ENCODE measurements at places on chromosomes 5 and 9. TPM values are rescaled to one million over a fixed set of nuclear protein-coding genes. Genes with fewer than 3 reads are reported as not detected.

DNA sequence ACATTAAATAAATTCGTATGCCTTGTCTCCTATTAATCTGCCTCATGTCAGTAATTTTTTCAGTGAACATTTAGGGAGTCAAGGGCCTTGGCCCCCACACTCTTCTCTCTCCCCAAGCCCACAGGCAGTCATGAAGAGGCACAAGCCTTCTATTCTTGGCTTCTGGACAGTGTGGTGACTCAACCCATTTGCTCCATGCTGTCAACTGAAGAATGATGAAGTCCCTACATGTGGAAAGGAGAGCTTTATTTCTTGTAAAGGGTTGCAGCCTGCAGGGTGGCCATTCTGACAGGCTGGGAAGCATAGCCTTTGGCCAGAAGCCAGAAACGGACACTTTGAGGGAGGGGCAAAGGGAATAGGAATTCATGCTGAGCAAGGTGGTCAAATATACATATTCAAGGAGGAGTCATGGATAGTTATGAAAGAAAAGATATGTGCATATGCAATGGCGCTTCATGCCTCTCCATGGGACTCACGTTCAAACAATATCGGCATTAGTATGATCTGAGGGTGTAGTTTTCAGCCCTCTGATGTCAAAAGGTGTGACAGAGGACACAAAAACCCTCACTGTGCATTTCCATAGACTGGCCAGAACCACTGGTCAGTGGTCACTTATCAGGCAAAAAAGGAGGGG is 31.3 kb downstream of the ANKRA2 start:
- peak; percentile 76 for DNase-seq

GRCh38 chr5:133998042-133998441 is 6.7 kb downstream of the VDAC1 start:
- DNase-seq = no peak

DNA sequence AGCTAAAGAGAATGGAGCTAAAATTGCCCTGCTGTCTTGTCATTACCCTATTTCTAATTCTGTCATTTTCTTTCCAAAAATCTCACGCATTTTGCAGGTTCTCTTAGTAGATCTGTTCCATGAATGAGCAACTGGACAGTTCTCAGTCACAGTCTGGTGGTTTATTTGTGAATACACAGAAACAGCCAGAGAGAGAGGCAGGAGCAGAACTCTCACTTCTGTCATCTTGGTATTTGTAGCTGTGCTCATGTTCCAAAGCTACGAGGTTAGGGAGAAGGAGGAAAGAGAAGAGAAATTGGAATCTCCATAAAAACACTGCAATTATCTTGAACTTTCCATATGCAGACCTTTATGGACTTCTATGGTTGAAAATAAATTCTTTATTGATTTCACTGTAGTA is 118.0 kb upstream of the OR13F1 start:
- DNase-seq = no peak

DNA sequence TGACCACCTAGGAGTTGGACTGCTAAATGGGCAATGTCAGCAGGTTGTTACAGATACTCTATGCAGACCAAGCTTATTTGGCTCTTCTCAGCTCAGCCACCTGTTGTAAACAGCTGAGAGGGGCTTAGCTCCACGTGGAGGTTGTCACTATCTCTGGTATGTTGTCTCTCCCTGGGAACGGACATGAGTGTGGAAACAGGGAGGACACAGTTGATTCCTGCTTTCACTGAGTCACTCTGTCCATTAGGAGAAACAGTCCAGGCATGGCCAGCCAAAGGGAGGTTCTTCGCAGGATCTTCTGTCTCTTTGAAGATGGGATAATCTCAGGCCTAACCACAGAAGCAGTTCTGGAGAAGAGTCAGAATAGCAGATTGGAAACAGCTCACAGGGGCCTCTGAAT is 121.2 kb downstream of the PALM2AKAP2 start:
- peak; percentile 74 for DNase-seq

- peak; percentile 72 for DNase-seq
Observed at GRCh38 chr9:85742597-85742936, 813 bp upstream of the AGTPBP1 start.

DNA sequence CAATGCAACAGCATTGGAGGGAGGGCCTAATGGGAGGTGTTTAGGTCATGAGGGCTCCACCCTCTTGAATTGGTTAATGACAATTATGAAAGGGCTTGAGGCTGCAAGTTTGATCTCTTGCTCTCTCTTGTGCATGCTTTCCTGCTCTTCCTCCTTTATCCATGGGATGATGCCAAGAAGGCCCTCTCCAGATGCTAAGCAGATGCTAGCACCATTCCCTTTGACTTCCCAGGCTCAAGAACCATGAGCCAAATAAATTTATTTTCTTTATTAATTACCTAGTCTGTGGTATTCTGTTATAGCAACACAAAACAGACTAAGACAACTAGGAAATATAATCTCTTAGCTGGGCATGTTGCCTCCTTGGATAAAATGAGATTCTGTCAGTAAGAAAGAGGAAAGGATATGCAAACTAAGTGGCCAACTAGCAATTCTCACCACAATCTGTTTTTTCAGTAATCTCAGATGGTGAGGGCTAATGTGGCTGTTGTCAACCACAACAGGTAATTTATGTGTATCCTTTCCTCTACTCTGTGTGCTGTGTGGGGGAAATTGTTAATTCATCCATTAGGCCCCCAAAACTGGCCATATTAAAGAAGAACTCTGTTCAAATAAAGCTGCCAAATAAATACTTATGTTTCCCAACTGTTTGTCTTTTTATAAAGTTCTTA is 269.1 kb upstream of the CD180 start:
- DNase-seq = no peak

- peak; percentile 59 for DNase-seq
Observed at GRCh38 chr9:34675048-34675714, 12.7 kb upstream of the CCL27 start.

DNA sequence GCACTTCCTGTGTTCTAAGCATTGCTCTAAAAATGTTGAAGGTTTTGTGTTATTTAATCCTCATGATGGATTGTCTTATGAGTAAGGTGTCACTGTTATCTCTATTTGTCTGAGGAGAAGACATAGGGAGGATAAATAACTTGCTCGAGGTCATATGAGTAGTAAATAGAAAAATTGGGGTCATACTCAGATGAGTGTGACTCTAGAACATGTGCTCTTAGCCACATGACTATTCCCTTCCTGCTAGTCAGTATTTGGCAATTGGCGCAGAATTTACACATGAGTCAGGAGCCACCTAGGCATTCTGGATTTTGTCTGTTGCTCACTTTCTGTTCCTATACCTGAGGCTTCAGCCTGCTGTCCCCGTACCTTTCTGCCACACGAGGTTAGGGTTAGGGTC is 234.6 kb upstream of the CD180 start:
- DNase-seq = no peak

GRCh38 chr5:43245724-43246385 is 53.8 kb downstream of the NIM1K start:
- no peak for DNase-seq

DNA sequence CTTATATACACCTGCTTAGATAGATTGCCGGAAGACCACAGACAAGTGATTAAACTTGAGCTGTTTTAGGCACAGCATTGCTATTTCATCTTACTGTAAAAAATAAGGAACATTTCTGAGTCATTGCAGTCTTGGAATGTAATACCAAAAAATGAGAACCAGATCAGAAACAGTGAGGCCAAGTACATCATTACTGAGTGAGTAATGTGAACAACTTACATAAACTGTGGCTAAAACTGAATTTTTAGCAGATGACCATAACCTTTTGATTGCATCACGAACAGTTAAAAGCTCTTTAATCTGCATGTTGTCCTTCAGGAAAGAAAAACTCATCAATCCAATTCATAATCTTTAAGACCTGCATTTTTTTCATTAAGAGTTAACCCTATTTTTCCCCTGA is 157.1 kb upstream of the FGF10 start:
- DNase-seq = peak; percentile 68

- no peak for DNase-seq
Observed at GRCh38 chr5:16881251-16881650, 54.8 kb downstream of the MYO10 start.

DNA sequence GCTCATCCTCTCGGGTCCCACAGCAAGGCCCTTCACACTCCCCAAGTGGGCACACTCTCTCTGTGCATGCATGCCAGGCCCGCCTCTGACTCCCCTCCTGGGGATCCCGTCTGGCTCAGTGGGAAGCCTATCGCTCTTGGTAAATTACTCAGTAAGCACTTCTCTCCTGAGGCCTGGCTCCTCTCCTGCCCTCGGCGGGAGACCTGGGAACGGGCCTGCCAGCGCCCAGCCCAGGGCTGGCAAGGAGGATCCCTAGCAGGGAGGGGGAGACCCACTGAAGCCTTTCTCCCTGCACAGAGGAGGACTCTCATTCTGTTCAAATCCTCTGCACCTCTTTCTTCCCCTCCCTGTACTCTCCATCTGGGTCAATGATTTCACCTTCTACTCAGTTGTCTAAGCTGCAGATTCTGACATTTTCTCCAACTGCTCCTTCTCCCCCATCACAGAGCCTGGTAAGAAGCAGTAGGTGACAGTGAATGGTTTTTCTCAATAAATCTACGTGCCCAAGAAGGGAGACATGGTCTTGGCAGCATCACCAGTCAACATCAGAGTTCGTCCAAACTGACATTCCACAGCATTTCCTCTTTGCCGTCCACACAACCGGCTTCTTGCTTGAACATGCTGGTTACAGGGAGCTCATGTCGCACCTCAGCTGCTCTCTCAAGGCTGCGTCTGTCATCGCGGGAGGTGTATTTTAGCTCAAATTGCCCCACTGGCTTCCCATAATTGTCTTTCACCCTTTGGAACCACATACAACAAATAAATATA is 81.9 kb downstream of the GPR21 start:
- DNase-seq = no peak

- DNase-seq = peak; percentile 43
Observed at GRCh38 chr9:1050125-1050895, at the start of gene DMRT2. Gene DMRT2, plus strand, starts transcription at chr9:1050357. Its CDS starts 1,257 bp downstream, at chr9:1051614.

DNA sequence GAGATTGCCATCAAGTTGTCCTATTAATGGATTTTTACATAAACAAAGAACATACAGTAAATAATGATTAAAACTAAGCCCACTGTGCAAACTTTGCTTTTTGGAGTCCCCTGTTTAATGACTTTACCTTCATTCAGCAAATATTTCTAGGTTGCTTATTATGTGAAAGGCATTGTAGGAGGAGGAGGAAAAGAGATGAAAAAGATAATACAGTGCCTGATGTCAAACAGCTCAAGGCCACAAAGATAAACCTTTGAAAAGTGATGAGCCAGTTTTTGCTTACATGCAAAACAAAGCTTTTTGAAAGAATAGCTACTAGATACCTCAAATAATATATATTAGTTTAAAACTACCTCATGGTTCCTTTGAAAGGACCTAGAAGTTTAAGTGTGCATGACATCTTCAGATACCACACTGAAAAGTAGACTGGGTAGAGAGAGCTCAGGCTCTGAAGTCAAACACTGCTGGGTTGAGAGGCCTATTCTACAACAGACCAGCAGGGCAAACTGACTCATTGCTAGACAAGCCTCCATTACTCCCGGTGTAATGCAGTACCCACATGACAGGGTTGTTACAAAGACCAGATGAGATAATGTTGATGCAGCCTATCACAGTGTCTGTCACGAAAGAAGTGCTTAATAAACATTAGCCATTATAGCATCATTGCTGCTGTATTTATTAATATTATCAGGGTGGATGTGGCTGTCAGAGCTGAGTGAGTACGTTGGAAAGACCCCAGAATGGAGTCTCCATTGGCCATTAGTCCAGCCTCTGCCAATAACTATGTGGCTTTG is 11.8 kb downstream of the DEPDC1B start:
- DNase-seq = peak; percentile 75

DNA sequence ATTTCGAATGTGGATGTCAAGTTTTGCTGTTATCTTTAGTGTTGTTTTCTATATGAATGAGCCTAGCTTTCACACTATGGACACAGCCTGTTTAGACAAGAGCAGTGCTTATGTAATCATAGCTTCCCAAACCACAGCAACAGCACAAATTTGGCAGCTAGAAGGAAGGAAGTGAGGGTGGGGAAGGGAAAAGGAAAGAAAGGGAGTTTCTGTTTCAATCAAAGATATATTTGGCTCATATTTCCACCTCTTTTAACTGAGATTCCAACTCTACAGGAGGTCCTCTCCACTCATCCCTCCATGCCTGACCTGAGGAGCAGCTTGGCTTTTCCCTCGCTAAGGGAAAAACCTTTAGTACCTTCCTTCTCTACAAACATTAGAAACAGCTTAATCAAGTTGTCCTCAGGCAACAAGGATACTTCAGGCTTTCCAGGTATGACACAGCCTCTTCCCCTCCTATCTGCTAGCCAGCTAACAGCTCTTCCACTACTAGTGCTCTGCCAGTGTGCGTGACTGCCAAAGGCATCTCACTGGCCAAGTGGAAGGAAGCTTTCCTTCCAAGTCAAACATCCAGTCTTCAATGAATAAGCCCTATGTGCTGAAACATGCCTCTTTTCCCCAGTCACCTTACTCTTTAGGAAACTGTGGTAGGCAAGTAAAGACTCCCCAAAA is 268.6 kb upstream of the PTGER4 start:
- peak; percentile 60 for DNase-seq

GRCh38 chr5:72455476-72455875 is 51.7 kb downstream of the ZNF366 start:
- no peak for DNase-seq

DNA sequence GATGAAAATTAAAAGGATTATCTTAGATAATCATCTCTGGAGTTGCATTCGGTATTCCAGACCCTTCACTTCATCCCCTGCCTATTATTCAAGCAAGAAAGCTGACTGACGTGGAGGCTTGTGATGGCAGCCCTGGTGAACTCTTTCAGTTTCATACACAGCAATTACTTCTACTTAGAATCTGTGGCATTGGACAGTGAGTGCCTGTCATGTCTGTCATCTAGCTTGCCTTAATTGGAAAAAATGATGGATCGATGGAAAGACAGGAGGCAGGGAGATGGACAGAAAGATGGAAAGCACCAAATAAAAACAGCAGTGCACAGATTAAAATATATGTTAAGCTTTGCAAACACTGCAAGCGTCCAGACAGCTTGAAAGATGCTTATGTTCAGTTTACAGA is 1371.0 kb upstream of the CDH6 start:
- no peak for DNase-seq

GRCh38 chr5:124747791-124748686 is 1.6 kb upstream of the ZNF608 start:
- DNase-seq = peak; percentile 44

DNA sequence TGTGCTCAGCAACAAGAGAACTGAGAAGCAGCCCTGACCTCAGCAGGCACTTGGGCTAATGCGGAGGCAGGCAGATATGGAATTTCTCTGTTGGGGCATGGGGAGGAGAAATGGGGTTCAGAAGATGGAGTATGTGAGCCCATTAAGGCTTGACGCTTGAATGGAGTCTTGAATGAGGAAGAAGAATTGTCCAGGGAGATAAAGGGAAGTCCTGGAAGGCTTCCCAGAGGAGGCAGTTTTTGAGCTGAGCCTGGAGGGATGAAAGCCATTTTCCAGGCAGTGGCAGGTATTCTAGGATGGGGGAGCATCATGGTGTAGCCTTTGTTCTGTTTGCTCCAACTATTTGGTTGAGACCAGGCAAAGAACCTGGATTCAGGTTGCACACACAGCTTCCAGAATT is 34.5 kb downstream of the FGF18 start:
- DNase-seq = no peak

GRCh38 chr9:89186960-89187359 is 8.3 kb upstream of the SHC3 start:
- DNase-seq = no peak

Gene BSPRY
- not detected for total RNA-seq

Gene CXCL14
- total RNA-seq = under 0.01 TPM

Gene SLC46A2
- not detected for total RNA-seq

Gene CD274
- total RNA-seq = 29.4 TPM

Measured in IMR-90 (cell line).